ENCODE measurements at places on chromosomes 6 and 20.

GRCh38 chr20:24950836-24951525, 1.9 kb downstream of the CST7 start:
- no peak for DNase-seq

GRCh38 chr6:122734529-122735395, 44.8 kb upstream of the FABP7 start:
- no peak for DNase-seq

- no peak for DNase-seq
Observed at GRCh38 chr6:126605089-126605488, 265.2 kb downstream of the CENPW start.

DNA sequence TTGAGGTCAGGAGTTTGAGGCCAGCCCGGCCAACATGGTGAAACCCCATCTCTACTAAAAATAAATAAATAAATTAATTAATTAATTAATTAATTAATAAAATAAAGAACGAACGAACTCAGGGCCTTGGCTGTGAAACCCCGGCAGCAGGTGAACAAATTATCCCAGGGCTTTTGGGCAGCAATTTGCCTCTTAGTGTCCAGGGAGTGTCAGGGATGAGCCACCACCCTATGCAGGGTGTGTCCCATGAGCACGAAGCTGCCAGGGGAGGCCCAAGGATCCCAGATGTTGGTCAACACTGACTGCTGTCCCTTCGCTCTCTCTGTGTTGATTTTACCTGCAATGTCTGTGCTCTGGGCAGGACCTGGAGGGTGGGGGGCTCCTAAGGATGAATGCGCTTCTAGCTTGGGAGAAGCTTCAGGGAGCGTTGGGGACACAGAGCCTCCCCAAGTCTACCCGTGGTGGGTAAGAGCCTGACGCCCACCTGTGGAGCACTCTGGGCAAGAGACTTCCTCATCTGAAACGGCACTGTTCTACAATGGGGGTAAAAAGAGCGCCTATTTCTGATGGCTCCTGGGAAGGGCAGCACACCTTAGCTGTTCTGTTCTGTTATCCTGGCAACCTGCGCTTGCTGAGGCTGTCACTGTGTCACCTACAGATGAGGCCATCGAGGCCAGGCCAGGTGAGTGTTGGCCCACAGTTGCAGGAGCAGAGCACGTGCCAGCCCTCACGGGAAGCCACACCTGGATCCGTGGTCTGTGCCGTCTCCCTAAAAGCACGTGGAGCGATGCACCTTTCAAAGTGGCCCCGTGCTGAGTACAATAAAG, 125.5 kb upstream of the CDH4 start:
- DNase-seq: no peak

- no peak for DNase-seq
Observed at GRCh38 chr20:52918311-52918710, 53.8 kb upstream of the TSHZ2 start.

GRCh38 chr20:63765902-63766301, 26.3 kb downstream of the SLC2A4RG start:
- no peak for DNase-seq

- DNase-seq: no peak
Observed at GRCh38 chr6:108666656-108667260, 106.0 kb downstream of the FOXO3 start.

DNA sequence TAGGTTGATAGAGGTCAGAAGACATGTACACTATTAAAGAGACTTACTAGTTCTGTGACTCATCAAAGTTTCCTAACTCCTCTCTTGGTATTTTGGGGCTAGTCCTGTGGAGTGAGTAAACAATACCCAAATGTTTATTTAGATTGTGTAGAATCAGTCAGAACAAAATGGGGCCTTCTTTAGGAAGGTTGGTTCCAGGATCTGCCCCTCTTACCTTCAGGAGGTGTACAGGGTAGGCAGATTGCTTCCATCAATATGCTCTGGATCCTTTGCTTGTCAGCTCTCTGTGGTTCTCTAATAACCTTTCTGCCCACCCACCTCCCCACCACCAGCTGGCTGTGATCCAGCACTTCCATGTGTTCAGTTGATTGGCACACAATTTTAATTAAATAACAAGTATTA, 107.0 kb downstream of the POPDC3 start:
- no peak for DNase-seq

DNA sequence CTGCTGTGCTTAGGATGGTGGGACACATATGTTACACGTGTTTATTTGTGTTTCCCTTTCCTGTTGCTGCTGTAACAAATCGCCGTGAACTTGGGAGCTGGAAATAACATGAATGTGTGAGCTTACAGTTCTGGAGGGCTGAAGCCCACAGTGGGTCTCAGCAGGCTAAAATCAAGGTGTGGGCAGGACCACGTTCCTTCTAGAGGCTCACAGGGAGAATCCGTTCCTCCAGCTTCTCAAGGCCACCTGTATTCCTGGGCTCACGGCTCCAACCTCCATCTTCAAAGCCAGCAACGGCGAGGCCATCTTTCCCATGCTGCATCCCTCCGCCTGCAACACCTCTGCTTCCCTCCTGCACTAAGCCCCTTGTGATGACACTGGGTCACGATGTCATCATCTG, 27.4 kb upstream of the PTGIS start:
- no peak for DNase-seq

- no peak for DNase-seq
Observed at GRCh38 chr6:56808871-56809359, 146.0 kb upstream of the BEND6 start.

- DNase-seq: no peak
Observed at GRCh38 chr20:49661560-49662329, 51.9 kb downstream of the B4GALT5 start.

GRCh38 chr6:105831311-105832097, 254.6 kb upstream of the PRDM1 start:
- DNase-seq: no peak

GRCh38 chr20:63955281-63955826, 862 bp downstream of the UCKL1 start:
- peak; percentile 48 for DNase-seq

- no peak for DNase-seq
Observed at GRCh38 chr6:20997143-20997769, 463.0 kb downstream of the CDKAL1 start.

GRCh38 chr20:46132705-46133120, 14.6 kb downstream of the CD40 start:
- peak; percentile 51 for DNase-seq

DNA sequence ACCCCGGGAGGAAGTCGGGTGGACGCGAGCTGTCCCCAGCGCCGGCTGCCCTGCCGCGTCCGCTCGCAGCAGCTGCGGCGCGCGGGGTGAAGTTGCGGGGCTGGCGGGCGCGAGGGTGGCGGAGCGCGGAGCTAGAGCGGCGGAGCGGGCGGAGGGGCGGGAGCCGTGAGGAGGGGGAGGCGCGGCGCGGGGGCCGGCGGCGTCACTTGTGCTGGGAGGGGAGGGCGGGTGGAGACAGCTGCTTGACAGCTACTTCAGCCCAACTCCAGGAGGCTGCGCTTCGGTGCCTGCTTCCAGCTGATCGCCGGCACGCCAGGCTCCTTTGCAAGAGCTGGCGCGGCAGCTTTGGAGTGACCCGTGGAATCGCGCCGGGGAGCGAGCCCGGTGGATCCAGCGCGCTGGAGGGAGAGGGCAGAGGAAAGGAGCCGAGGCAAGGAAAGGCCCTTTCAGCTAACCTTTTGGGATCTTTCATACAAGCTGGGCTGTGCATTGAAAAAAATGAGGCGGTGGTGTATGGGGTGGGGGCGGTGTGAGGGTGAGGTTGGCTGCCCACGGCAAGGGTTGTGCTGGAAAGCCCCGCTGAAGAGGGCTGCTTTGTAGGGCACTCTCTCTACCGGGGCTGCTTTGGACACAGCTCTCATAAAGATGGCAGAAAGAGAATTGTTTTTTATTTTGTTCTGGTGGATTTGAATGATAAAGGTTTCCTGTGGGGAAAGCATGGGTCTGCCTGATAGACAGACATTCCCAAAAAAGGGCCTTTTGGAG, 24.6 kb downstream of the RIPOR2 start:
- DNase-seq: peak; percentile 57

- peak; percentile 80 for DNase-seq
Observed at GRCh38 chr20:45406260-45407066, 1.6 kb upstream of the DBNDD2 start.

DNA sequence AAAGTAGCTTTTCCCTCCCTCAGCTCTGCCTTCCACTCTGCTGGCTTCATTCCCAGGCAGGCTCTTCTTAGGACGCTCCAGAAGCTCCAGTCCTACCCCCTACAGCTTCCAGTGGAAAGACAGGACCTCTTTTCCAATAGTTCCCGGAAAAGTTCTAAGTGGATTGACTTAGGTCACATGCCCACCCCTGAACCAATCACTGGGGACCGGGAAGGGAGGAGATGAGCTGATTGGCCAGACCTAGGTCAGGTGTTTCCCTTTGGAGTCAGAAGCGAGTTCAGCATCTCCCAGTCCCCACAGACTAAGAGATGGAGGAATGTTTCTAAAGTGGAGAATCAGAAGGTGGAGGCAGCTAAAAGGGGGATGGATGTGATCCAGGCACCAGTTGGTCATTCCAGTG, 62.9 kb upstream of the KCNG1 start:
- no peak for DNase-seq

GRCh38 chr6:53734473-53735299, 60.1 kb upstream of the LRRC1 start:
- no peak for DNase-seq

DNA sequence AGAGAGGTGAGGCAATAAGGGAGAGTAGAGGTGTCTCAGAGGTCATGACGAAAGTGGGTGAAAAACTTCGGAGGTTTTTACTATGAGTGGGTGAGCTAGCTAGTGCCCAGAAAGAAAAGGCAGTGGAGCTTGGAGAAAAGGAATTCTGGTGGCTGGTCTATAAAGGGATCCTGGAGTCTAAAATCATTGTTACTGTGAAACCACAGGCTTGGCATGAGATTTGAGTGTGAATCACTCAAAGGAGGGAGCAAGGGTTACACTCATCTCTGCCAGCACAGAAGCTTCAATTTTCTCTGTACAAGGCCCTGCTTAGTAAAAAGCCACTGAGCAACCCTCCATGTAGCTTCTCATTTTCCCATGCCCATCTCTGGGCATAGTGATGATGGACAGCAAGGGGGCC, 47.5 kb downstream of the CD83 start:
- no peak for DNase-seq

GRCh38 chr20:11891077-11891775, 26.5 kb upstream of the BTBD3 start:
- DNase-seq: peak; percentile 80

DNA sequence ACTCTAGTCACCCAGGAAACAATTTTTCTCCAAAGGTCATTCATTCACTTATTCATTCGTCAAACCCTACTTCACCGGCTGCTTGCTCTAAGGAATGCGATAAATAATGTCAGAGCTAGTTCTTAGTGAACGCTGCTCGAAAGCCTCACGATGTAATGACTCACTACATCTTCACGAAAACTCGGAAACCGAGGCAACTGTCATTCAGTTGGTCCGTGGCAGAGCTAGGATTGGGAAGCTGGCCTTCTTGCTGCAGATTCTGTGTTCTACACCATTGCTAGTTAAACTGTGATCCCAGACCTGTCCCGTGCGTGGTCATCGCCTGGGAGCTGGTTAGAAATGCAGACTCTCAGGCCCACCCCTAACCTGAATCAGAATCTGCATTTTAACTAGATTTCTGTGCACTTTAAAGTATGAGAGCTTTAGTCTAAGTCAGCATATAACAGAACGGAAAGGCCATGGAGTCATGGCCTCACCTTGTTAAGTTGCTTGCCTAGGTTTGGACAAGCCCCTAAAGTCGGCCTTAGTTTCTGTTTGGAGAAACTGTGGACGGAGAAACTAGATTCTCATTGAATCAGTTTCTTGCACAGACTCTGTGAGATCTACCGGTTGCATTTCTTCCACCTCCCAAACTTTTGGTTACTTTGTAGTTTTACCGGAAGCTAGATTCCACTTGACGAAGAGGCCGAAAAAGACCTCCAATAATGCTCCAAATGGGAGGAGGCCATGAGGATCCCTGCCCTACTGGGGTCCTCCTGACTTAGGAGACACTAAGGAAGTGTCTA, 651 bp upstream of the CCND3 start:
- DNase-seq: no peak

GRCh38 chr6:4258733-4259132, 123.4 kb upstream of the ECI2 start:
- no peak for DNase-seq

- no peak for DNase-seq
Observed at GRCh38 chr6:23419046-23419445, 707.0 kb upstream of the NRSN1 start.

- DNase-seq: no peak
Observed at GRCh38 chr6:124330197-124330596, 526.5 kb downstream of the NKAIN2 start.

GRCh38 chr20:49483018-49483695, 689 bp upstream of the KCNB1 start:
- no peak for DNase-seq

DNA sequence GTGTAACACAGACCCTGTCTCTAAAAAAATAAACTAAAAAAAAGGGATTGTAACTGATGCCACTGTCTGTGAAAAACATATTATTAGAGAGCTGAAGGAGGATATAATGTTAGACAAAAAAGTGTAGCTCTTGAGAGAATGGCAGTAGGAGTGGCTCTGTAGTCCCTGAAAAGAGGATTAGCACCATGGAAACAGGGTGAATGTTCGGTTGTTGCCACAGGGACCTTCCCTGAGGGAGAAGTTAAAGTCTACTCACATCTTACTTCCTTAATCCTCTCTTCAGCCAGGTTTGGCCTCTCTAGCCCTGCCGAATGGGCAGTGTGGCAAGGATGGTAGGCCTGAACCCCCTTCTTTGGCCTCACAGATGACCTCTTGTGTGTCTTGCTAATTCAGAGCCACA, 12.1 kb downstream of the SCAND1 start:
- no peak for DNase-seq

GRCh38 chr20:63831993-63832686, 1.1 kb upstream of the ZBTB46 start:
- no peak for DNase-seq

DNA sequence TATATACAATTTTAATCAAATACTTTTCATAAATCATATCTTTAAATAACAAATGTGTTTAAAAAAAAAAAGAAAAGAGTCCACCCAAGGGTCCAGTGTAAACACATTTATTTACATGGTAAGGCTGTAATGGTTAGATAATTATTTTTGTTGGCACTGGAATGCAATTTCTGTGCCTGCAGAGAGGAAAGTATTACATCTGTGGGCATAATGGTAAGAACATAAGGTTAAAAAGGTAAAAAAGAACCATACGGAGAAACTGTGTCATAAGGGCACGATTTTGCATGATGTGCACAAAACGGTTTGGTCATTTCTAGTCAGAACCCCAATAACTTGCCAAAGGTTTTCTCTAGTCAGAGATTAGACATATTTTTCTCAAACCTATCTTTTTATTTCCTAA, 54.3 kb downstream of the RWDD2A start:
- DNase-seq: no peak

DNA sequence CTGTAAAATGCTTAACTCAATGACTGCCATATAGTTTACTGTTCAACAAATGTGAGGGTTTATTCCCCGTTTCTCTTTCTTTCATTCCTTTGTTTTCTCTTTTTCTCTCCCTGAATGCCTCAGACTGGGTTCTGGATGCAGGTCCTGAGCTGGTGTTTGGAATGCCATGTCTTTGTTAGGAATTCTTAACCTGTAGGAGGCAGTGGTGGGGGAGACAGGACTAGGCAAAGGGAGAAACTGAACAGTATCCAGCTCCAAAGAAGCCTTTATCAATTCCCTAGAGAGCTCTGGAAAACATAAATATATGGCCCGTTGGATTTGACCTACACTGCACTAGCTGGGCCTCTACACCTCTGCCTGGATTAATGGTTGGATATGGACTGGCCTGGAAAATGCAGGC, 621.2 kb upstream of the SLC35B3 start:
- DNase-seq: no peak

- DNase-seq: no peak
Observed at GRCh38 chr6:15892369-15892768, 229.5 kb upstream of the DTNBP1 start.

GRCh38 chr6:16823718-16824352, 62.6 kb upstream of the ATXN1 start:
- no peak for DNase-seq
